ENCODE measurements at places on chromosomes 5 and 9.

- DNase-seq, result no peak
These were observed 61.7 kb upstream of the PLPP6 start for GRCh38 chr9:4600368-4600767.

DNA sequence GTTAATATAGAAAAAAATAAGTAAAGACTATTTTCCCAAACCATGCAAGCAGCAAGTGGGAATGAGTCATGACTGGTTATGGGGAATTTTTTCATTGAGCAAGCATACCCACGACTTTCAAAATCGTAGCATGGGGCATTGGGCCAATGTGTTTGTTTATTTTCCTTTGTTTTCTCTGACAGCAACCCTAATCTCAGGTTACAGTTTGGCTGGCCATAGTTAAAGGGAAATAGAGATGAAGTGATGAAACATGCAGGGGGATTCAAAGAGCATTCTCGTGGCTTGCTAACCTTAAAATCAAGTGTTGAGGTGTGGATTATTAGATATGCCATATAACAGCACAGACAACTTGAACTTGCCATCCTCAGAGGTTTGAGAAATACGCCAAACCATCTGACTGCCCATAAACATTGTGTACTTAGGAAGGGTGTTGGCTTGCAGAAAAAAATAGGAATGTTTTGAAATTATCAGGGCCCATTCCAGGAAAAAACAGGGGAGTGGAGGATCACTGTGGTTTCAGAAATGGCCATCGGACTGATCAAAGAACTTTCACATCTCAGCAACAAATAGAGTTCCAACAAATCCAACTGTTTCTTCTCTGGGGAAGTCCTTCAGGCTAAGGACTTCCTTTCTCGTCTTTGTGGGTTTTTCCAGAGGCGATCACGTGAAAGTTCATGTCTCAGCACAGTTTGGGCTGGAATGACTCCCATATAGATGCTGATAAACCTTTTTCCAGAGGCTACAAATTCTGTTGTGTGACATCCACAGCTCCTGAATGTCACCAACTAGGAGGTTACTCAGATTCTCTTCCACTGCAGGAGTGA, 259.1 kb downstream of the SYK start:
- DNase-seq, result no peak

GRCh38 chr5:175309218-175309810, 134.7 kb downstream of the DRD1 start:
- no peak for DNase-seq

DNA sequence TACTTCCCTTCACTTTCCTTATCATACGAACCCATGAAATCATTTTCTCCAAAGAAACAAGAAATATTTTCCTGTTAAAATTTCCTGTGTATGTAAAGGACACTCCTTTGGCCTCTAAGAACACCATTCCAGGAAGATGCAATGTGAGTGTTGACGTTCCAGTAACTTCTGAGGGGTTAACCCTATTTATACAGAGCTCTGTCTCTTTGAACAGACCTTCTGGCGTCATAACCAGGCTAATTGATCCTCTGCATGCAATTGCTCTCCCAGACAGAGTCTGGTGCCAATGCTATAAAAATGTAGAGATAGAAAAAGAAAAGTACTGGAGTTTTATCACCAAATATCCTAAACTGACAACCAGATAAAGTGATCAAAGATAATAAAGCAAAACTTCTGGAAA, 218.5 kb downstream of the TLE1 start:
- DNase-seq, result no peak

GRCh38 chr9:7665874-7666273, 133.7 kb downstream of the DMAC1 start:
- DNase-seq, result no peak

DNA sequence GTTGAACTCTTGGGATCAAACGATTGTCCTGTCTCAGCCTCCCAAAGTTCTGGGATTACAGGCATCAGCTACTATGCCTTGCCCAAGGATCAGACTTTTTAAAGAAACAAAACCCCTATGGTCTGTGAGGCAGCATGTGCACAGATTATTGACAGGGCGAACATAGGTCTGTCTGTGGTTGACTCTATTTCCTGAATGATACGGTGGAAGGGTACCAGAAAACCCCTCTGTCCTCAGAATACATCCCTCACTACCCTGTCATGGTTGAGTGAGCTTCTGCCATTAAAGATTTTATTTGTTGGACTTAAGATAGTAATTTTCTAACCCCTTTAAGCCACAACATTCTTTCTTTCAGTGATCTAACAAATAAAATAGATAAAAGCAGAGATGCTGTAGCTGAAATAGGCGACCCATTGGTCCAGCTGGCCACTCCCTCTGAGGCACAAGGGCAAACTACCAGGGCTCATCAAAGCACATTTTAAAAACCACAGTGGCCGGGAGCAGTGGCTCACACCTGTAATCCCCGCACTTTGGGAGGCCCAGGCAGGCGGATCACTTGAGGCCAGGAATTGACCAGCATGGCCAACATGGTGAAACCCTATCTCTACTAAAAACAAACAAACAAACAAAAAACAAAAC, 84.9 kb upstream of the ANKRD55 start:
- DNase-seq, result no peak

DNA sequence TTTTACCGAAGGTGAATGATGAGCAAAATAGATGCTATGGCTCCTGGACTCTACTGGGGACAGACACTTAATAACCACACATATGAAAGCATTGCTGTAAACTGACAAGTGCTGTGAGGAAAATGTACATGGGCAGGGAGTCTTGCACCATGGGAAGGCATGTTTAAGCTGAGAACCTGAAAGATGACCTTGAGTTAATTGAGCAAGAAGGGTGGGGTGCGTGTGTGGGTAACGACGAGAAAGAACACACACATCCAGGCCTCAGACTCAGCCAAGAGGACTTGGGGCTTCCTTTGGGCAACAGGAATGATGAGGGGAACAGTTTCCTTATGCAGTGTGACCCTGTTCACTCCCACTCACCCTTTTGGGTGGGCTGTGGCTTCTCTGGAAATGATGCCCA, 73.1 kb downstream of the HSPA4 start:
- DNase-seq, result no peak

DNA sequence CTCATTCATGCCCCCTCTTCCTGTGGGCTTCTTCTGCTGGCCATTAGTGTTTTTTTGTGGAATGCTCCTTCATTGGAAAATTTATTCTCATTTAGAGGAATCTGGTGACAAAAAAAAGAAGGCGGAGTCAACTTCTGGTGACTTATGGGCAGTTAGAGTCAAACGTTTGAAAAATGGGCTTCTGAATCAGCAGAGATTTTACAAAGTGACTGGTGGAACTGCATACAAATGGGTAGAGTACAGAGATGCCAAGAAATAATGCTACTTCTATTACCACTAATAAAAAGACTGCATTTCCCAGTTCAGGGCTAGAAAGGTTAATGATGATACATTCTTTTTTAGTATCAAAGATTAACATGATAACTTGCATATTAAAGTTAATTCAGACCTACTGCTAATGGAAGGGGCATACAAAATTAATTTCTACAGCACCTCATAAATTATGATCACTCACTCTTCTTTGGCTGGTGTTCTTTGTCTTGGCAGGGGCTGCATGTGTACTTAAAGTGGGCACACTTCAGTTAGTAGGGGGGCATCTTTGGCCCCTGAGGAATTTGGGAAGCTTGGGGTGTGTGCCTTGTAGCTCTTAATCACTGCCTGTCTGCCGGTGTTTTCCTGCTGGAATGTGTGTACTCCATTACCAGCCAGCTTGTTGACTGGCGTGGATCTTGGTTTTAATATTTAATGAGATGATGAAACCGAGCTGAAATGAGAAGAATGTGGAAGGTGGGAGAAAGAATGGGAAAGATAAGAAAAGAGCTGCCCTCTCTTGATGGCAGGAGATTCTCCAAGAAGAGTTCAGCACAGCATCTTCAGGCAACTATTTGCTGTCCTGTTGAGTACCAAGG, 148.9 kb downstream of the DOCK2 start:
- DNase-seq, result no peak

GRCh38 chr9:91750343-91750742, 199.7 kb downstream of the ROR2 start:
- DNase-seq, result no peak

DNA sequence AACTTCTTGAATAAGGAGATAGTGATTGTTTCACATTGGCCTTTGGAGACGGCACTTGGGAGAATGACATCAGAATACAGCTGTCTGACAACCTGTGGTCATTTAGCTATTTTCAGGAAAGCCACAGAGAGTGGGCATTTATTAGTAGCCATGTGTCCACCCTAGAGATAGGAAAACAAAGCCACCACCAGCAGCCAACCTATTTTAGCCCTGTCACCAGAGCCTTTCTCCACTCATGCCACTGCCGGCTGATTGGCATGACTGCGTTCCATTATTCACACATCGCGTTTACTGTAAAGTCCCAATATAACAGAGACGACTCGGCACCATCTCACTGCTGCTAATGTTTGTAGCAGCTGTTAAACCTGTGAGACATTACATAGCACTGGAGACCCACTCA, 330.1 kb downstream of the NDUFS4 start:
- DNase-seq, result no peak

DNA sequence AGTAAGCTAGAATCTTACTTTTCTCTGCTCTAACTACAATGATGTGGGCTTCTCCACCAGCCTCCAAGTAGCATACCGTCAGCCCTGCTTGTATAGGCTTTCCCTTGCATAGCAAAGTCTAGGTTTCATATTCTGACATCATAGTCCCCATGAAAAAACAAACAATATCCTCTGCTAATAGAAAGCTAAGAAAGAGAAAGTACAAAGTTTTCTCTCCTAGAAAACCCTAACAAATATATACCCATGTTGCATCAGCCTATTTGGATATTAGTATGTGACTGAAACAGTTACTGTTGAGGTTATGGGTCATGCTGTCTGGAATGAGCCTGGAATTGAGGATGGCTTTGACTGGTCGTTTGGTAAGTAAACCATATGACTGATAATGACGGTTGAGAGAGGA, 1696.0 kb downstream of the MAT2B start:
- no peak for DNase-seq

DNA sequence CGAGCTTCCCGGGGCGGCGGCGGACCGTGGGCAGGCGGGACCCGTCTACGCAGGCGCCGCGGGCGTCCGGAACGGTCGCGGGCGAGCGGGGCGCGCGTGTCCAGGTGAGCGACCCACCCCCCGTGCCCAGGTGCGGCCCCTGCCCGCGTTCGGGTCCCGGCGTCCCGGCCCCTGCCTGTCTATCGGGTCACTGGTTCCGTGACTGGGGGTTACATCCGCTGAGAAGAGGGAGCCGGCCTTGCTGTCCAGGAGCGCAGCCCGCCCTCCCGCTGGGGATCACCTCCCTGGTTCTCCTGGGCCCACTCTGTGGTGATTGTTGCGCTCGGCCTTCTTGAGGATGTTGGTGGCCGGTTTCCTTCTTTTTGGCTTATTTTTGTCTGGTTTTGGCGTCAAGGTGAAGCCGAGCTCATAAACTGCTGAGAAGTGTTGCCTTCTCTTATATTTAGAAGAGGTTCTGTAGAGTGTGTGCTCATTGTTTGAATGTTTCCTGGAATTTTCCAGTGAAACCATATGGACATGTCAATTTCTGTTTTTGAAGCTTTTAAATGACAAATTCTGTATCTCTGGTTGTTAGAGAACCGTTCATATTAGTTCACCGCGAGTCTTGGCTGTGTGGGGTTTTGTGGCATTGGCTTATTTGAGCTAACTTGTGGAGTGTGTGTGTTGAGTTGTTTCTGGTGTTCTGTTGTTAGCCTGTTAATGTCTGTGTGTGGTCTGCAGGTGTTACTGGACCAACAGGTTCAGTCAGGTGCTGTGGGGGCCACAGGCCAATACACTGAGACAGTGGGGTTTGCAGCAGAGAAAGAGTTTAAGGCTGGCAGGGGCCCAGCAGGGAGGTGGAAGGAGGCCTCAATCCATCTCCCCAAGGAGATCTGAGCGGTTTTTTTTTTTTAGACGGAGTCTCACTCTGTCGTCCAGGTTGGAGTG, 621 bp downstream of the CEP72 start:
- no peak for DNase-seq

- no peak for DNase-seq
These were observed 38.4 kb downstream of the LHFPL2 start for GRCh38 chr5:78610163-78610583.

DNA sequence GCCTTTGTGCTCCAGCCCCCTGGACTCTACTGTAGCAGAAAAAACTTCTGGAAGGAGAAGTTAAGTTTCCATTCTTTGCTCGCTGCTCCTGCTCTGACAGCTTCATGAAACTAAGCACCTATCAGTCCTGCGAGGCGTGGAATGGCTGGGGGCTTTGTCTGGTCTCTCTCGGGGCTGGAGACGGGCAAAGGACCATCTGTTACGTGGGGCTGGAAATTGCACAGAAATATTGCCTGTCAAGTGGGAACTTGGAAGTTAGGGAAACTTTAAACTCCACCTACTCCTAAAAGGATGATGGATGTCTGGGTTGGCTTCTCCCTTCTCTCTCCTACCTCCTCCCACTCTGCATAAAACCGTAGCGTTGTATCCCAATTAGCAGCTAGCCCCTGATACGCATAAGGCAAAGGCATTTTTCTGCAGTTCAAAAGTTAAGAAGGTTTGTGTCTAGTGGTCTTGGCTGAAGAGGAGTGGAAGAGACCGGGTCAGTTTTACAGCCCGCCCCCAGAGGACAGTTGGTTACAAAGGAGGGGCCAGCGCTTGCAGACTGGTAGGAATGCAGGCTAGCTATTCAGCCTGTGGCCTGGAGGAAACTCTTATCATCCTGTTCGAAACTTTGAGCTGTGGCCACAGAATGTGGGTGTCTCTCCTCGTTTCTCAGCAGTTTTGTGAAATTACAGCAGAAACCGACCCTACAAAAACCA, 1.3 kb downstream of the FBXL7 start:
- DNase-seq, result no peak

DNA sequence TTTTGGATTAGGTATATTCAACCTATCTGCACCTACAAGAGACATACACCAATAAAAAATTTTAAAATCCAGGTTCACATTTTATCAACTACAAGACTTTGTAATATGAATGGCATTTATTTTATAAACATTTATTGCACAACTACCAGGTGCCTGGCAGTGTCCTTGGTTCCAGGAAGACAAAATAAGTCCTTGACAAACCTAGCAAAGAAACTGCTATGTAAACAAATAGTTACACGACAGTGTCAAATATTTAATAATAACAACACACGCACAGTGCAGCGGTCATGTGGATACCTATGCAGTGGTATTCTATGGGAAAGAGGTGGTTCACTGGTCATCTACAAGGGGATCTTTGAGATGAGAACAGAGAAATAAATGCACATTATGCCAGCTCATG, 120.7 kb downstream of the MYO10 start:
- DNase-seq, result no peak

DNA sequence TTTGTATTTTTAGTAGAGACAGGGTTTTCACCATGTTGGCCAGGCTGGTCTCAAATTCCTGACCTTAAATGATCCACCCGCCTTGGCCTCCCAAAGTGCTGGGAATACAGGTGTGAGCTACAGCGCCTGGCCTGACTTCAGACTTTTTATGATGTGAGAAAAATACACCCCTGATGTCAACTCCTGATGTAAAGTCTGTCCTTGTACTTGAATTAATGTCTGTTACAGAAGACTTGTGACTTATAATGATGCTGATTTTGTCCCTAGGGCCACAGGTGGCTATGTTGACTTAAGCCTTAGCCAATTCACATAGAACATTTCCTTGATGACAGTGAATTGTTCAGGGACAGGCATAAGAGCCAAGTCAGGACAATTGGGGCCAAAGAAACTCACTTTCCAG, 42.5 kb upstream of the MELK start:
- DNase-seq, result no peak

- no peak for DNase-seq
These were observed 130.1 kb downstream of the GAPVD1 start for GRCh38 chr9:125391704-125392103.
